ENCODE measurements at places on chromosomes 11 and 22. TPM values are rescaled to one million over a fixed set of nuclear protein-coding genes. Genes with fewer than 3 reads are reported as not detected.

DNA sequence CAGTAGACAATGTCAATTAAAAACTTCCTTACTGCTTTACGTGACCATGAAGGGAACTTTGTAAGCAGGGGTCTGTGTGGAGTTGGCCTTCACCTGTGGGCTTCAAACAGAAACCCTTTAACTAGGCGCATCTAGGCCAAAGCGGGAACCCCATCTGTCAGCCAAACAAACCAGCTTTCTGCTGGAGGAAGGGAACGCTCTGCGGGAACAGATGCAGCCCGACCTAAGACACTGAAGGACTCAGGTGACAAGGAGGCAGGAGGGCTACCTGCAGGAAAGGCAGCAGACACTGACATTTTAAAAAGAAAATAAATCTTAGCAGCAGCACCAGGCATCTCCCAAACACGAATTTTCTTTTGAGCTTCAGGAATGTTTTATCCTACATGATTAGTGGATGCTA is 78.4 kb downstream of the CADM1 start:
- DNase-seq = no peak

The LTO1 gene
- total RNA-seq = 17.4 TPM

The TRIM6 gene
- total RNA-seq = 4.4 TPM

DNA sequence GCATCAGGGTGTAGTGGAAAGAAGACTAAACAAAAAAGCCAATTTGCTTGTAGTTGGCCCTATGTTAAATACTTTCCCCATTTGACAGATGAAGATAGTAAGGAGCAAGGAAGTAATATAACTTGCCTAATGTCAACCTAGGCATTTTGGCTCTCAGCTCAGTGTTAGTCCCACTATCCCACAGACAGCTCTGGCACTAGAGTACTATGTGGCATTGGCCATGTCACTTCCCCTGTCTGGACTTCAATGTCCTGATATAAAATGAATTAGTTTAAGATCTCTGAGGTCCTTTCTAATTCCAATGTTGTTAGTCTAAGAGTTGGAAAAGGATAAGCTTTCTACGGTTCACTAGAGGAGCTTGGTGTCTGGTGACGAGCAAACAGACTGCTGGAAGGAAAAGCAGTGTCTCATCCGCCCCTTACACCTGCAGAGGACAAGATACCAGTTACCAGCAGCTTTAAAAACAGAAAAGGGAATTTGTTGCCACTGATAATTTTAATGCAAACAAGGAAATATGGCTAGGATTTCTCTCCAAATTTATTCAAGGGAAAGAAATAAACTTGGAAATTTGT is 92.5 kb downstream of the RELT start:
- no peak for DNase-seq

DNA sequence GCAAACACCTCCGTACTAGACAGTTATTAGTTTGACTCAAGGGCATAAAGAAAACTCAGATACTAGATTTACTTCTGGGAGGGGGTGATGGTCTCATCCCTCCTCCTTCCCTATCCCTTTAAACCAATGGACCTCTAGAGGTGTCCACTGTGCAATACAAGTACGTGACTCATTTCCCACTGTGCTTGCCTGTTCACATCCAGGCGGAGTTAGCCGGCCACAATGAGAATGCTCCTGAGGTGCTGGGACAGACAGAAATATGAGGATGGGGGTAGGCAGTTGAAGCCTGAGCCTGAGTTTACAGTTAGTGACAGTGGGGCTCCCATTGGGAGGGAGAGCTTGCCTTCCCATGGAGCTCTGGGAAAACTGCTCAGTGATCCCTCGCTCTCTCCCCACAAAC is 8.4 kb upstream of the PMM1 start:
- no peak for DNase-seq

The LRRC56 gene
- 1.9 TPM for total RNA-seq

The RFPL1 gene
- total RNA-seq = not detected

The CCDC87 gene
- total RNA-seq = 0.08 TPM

- no peak for DNase-seq
Observed at GRCh38 chr11:75437966-75438659, 5.1 kb upstream of the KLHL35 start.

The FBLN1 gene
- 0.90 TPM for total RNA-seq

DNA sequence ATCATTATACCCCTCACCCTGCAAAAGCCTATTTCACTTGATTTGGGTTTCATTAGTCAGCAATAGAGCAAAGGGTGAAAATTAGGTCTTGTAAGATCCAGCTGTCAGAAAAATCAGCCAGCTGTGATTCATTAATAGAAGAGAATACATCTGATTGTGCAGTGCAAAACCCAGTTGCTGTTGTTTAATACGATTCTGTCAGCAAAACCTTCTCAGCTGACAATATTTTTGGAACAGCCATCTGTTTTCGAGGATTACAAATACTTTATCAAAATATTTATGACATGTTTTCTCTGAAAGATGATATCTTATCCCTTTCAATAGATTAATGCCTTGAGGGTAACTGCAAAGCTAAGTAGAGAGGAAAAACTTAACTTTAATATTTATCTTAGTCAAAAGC is 1354.0 kb upstream of the RAG2 start:
- DNase-seq = no peak

The TSPAN32 gene
- total RNA-seq = not detected

DNA sequence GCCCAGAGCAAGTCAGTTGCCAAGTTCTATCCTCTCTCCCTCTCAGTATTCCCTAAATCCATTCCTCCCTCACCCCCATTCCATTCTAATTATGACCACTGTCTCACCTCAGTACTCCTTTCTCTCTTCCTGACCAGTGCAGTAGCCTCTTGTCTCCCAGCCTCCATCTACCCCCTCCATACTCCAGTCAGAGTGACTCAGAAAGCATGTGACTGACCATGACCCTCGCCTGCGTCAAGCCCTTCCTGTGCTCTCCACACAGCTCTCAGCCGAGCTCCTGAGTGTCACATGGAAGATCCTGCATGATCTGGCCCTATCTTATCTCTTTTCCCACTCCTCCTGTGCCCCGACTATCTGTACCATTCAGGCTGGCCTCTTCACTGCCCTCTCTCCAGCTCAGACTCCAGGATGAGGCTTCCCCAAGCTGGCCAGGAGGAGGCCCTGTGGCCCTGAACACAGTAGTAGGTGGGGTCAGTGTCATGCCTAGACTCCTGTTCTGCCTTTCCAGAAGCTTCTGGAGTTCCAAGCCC is 42.6 kb downstream of the NEU3 start:
- no peak for DNase-seq

The MYO7A gene
- 0.24 TPM for total RNA-seq

The C11orf87 gene
- not detected for total RNA-seq

DNA sequence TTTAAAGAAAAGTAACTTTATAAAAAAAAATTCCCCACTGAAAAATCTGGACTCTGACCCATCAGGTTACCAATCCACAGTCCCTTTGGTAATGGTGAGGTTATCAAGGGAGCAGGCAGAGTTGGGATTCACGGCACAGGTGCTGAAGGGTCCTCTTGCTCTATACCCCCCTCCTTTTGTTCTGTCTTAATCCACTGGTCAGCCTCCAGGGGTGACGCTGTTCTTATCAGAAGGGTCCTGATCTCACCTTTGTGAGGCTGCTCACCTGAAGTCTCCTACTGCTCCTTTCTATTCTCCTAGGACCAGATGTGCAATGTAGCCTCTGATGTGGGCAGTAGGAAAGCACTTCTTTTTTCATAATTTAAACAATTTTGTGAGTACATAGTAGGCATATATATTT is 80.6 kb upstream of the E2F8 start:
- DNase-seq = no peak

The MYO18B gene
- total RNA-seq = 0.45 TPM

- DNase-seq = no peak
Observed at GRCh38 chr11:127677660-127678425, 677.3 kb upstream of the KIRREL3 start.

The CAPRIN1 gene
- total RNA-seq = 228 TPM

The MYBPC3 gene
- not detected for total RNA-seq

- DNase-seq = no peak
Observed at GRCh38 chr22:45051419-45051818, 41.6 kb upstream of the PHF21B start.

- DNase-seq = peak; percentile 45
Observed at GRCh38 chr11:117072517-117073461, 25.4 kb downstream of the SIK3 start.

- no peak for DNase-seq
Observed at GRCh38 chr11:104343578-104343977, 179.6 kb upstream of the PDGFD start.

The SCGB1C1 gene
- not detected for total RNA-seq
